ENCODE measurements at places on chromosomes 7 and 10.
A peak's percentile ranks its signal among the peaks of the same experiment; 100 is the strongest.

GRCh38 chr7:151157645-151158329 is 9.7 kb downstream of the GBX1 start:
- no peak for DNase-seq

DNA sequence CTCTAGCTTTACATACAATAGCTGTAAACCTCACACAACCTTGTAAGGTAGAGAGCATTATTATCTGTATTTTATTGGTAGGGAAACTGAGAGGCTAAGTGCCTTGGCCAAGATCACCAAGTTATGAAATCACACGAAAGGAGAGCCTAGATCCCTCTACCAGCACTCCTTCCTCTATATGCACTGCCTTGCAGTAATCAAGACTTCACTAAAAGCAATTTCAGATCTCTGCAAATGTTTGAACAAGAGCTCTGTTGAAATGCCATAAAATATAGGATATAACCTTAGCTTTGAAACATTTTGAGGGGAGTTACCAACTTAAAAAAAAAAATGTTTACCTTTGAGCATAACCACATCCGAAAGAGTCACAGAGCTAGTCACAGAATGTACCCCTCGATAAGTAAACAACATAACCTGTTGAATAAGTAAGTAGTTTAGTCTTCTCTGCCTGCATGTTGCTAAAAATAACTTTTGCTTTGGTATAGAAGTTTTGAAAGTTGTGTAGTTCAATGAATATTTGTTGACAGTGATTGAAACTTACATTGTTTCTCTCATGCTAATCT is 709.4 kb downstream of the AUTS2 start:
- DNase-seq: no peak

- no peak for DNase-seq
Measured at GRCh38 chr10:119772334-119772733, 46.5 kb downstream of the INPP5F start.

DNA sequence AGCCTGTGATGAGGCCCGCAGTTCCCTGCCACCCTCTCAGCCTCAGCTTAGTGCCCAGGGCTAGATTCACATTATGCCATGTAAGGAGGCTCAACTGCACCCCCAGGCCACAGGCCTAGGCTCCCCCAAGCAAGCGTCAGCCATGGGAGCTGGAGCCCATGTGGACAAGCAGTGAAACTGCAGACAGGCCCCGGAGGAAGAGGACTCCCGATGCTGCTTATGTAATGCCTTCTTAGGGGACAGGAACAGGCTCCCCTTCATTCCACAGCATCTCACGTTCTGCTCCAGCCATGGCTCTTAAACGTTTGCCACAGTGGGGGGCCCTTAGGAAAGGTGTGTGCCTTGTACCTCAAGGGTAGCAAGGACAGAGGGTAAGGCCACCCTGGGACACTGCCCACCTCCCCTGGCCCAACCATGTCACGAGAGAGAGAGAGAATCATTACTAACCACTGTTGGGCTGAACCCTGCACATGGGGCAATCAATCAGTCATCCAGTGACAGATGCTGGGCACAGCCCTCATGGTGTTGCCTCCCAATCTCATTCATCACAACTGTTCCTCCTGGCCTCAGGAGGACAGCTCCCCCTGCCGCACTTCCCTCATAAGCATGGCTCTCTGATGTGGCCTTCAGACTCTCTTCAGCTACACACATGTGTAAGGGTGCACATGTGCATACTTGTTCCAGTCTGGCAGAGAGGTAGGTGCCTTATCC is 263.0 kb downstream of the GRID1 start:
- DNase-seq: no peak

DNA sequence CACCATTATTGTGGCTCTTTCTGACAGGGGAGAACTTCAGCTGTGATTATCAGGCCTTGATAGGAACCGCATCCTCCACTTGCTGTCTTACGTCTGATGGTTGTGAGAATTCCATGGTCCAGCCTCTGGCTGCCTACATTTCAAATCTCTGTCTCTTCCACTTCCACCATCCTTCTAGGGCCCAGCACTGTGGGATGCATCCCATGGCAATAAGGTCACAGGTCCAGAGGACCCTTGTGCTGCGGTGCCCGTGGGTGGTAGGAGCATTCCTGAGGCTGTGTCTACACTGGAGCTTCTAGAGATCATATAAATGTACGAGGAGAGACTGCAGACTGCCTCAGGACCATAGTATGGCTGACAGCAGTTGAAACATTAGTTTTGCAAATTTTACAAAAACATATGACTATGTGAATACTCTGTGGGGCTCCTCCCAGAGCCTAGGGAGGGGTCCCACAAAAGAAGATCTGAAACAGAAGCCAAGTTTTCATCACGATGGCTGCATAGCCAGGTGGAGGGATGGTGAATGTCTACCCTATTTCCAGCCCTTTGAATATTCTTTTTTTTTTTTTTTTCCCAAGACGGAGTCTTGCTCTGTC is 11.8 kb downstream of the CALML3 start:
- no peak for DNase-seq

DNA sequence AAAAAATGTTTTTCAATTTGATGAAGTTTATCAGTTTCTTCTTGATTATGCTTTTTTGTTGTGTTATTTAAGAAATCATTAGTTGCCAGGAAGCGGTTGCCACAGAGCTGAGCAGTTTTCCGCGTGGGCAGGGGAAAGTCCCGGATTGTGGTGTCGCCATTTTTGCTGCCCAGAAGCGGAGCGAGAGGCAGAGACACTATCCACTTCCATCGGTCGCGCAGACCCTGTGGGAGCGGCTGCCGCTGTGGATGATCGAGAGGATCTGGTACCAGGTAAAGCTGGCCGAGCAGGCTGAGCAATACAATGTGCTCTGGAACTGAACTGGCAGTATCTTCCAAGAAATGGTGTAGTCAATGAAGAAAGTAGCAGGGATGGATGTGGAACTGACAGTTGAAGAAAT is 119.8 kb downstream of the ZNF736 start:
- DNase-seq: no peak

- DNase-seq: no peak
Measured at GRCh38 chr10:7107285-7107684, 303.5 kb downstream of the SFMBT2 start.

GRCh38 chr7:12403287-12404181 is at the start of gene VWDE:
Gene VWDE, minus strand, starts transcription at chr7:12403865. Its CDS starts 149 bp downstream, at chr7:12403716.
- peak; percentile 67 for DNase-seq

DNA sequence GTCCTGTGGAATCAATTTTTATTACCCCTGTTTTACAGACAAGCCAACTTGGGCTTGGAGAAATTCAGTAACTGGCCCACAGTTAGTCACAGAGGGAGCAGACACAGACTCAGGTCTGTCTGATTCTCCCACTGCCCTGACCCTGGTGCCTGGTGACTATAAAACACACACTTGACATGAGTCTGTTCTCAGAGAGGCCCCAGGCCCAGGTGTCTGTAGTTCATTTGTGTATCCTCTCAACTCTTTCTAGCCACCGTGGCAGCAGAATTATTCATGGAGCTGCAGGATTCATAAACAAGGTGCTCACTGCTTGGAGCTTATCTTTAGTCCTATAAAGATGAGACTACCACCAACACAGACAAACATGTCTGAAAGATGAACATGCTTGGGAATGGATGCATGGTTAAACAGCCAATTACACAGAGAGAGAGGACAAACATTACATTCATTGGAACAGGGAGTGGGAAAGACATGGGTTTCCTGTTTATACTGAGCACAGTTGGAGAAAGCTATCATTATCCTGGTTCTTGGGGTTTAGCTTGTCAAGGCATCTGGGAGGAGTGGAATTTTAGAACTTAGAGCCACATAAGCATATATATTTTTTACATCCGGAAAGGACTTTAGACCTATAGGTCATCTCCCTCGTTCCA is 79.1 kb upstream of the PDCD4 start:
- DNase-seq: no peak

GRCh38 chr7:7803715-7804178 is 85.3 kb upstream of the RPA3 start:
- no peak for DNase-seq

GRCh38 chr10:37035853-37036252 is 89.5 kb upstream of the ANKRD30A start:
- no peak for DNase-seq

DNA sequence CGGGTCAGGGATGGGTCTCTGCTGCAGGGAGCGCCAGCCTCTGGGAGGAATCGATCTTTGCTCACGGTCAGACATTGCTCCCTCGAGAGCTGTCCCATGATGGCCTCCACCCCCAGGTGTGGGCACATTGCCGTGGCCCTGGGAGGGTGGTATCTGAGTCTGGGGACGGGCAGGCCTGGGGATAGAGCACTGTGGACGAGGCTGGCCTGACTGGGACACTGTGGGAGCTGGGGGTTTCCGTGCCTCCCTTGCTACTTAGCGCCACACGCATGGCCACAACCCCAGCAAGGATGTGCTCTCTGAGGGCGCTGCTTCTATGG is 55.7 kb downstream of the JAKMIP3 start:
- no peak for DNase-seq

- no peak for DNase-seq
Measured at GRCh38 chr10:30915146-30915545, 116.5 kb downstream of the ZNF438 start.

GRCh38 chr7:71854546-71855397 is 557.4 kb downstream of the CALN1 start:
- DNase-seq: no peak

DNA sequence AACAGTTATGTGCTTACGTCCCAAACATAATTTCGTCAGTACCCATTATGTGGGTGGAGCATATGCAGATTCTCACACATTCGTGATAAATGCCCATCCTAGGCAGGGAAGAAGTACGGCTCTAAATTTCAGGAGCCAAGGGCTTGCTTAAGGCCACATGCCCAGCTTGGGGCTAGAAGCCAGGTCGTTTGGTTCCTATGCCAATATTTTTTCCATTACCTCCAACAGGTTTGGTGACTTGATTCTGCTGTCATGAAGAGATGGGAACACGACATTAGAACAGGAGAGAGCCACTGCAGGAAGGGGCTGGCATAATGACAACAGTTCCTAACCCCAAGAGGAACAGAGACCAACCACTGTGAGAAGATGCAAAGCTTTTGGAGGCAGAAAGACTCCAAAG is 85.1 kb downstream of the HIPK2 start:
- DNase-seq: no peak

DNA sequence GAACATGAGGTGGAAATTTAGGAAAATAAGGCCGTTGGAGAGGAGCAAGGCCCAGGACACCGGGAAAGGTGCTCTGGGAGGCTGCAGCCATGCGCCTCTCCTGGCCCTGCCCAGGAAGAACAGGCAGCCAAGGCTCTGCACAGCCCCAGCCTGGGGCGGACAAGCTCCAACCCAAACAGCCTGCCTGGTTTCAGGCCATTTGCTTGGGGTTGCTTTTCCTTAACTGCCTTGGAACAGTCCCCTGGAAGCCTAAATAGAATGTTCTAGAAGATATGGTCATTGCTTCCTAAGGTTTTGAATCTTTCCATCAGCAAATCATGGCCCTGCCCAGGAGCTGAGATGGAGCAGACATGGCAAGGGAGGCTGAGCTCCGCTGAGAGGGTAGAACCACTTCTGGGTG is 11.0 kb downstream of the VSTM4 start:
- no peak for DNase-seq

DNA sequence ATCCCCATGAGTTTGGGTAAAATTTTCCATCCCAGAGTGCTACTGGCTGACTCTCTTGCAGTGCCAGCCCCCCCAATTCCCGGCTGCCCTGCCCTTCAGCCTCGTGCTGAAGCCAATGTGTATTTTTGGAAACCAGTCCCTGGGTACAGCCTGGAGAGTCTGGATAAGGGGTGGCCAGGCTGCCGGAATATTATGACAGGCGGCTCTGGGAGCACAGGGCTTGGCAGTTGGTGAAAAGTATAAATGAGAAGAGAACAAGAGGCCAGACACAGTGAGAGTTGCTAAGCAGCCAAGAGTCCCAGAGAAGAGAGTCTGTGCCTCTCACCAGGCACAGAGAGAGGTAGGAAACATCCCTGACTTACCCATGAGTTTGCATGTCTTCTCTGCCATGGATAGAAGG is 53.6 kb downstream of the TMEM130 start:
- DNase-seq: no peak

DNA sequence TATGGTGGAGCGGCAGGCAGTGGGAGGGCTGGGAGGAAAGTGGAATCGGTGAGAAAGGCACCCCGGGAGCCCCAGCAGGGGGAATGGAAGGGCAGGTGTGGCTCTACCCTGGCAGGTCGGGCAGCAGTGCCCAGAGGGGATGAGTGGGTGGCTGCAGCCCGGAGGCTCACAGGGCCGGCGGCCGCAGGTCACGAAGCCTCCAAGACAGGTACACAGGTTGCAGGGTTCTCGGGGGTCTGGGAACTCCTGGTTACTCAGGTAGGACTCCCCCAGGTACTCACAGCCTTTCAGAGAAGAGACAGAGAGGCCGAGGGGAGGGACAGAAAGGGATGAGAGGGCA is 21.8 kb downstream of the KCP start:
- DNase-seq: no peak

DNA sequence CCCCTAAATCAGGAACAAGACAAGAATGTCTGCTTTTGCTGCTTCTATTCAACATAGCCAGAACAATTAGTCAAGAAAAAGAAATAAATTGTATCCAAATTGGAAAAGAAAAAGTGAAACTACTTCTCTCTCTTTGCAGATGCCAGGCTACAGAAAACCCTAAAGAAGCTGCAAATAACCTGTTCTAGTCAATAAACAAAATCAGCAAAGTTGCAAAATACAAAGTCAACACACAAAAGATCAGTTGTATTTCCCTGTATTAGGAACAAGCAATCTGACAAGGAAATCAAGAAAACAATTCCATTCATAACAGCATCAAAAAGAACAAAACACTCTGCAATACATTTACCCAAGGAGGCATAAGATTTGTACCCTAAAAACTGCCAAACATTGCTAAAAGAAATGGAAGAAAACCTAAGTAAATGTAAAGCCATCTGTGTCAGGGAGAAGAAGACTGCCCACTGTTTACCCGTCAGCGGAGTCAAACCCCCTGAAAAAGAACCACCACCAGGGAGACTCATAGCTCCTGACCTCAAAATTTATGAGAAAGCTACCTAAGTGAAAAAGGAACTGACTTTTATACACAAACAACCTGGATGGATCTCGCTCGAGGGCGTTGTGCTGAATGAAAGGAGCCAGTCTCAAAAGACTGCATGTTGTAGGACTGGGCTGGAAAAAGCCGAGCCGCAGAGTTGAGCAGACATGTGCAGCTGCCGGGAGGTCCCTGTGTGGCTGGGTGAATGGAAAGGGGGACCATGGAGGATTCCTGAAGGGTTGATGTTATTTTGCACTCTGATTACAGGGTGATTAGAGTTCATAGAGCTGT is 263.1 kb downstream of the MAD1L1 start:
- DNase-seq: no peak

- DNase-seq: no peak
Measured at GRCh38 chr10:1776127-1776662, 38.9 kb upstream of the ADARB2 start.

DNA sequence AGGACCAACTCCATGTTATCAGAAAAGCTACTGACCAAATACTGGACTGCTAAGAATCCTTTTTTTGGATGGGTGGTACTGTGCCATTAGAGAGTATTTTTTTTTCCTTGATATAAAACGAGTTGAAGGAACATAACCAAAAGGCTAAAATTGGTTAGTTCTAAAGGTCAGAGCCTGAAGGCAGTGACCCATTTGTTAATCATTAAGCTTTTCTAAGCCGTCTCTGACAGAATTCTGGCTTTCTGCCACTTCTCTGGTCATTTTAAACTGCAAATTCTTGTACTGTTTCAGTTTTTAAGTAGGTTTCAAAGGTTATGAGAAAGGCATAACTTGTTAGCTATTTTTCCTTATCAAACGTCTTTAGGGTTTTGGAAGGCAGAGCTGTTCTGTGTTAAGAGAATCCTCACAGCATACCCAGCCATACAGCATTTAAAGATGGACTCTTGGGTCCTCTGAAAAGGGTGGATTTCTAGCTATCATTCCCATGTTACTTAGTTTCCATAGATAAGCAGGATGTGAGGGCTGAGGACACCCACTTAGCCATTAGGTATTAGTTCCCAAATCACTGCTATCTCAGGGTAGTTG is 196.8 kb downstream of the RNLS start:
- no peak for DNase-seq
